ENCODE measurements at places on chromosomes 5 and 9.

DNA sequence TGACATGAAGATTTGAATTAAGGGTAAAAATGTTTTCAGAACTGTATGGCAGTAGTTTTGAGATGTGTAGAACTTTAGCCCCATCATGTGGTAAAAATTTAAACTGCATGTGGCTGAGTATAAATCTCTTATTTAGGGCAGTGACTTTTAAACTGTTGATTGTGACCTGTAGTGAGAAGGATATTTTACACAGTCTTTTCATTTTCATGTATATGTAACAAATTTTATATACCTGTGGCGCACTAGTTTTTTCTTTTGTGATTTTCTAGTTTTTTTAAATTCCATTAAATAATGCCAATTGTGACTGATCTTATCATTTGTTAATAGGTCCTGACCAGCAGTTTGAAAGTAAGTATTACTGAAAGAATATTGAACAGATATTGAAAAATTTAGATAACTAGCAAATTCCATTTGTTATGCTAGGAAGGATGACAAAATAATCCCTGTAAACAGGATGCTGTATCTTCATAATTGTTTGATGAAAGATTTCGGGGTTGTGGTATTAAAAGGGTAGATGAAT, 47.2 kb downstream of the GPBP1 start:
- DNase-seq = no peak

- no peak for DNase-seq
These were observed 202.1 kb downstream of the SNX18 start for GRCh38 chr5:54719384-54720283.

DNA sequence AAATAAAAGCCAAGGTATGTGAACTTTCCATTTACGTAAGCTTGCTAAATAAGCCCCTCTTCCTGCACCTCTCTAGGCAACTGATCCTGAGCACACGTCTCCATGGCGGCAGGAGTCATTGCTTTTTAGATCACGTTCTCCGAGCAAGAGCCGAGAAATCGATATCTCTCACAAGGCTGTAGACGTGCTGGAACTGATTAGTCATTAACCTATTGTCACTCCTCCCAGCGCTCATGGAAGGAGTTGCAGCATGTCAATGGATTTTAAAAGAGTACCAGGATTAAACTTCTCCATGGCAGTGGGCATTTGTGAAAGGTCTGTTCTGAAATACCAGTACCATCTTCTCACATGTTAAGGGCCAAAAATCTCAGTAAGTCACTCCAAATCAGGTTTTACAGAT, 4.7 kb upstream of the ADCY2 start:
- DNase-seq = no peak

DNA sequence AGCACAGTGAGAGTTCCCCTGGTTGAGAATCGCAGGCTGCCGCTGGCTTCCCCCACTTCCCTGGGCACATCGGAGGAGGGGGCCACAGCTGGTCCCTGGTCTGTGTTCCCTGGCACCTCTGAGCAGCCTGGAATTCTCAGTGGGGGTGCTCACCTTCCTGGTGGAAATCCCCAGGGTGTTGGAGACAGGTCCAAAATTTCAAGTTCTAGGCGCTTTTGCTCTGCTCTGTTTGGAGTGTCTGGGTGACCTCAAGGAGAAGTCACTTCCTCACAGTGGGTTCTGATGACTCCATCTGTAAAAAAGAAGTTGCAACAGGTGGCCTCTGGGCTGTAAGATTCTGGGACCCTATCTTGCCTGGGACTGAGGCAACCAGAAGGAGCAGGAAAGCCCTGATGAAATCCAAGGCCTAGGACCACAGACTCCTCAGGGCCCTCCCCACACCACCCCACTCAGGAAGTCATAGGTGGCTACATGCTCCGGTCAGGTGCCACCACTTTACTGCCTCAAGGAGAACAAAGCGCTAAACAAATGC, at the start of gene TRAF1:
Gene TRAF1 (minus strand): TSS at position 400 of the 532 bp plus-strand sequence. CDS start 721 bp downstream, outside the sequence.
- no peak for DNase-seq

- DNase-seq = no peak
These were observed 13.6 kb downstream of the MCCC2 start for GRCh38 chr5:71600783-71601182.

- DNase-seq = no peak
These were observed 4.9 kb downstream of the EDIL3 start for GRCh38 chr5:84379749-84380148.

DNA sequence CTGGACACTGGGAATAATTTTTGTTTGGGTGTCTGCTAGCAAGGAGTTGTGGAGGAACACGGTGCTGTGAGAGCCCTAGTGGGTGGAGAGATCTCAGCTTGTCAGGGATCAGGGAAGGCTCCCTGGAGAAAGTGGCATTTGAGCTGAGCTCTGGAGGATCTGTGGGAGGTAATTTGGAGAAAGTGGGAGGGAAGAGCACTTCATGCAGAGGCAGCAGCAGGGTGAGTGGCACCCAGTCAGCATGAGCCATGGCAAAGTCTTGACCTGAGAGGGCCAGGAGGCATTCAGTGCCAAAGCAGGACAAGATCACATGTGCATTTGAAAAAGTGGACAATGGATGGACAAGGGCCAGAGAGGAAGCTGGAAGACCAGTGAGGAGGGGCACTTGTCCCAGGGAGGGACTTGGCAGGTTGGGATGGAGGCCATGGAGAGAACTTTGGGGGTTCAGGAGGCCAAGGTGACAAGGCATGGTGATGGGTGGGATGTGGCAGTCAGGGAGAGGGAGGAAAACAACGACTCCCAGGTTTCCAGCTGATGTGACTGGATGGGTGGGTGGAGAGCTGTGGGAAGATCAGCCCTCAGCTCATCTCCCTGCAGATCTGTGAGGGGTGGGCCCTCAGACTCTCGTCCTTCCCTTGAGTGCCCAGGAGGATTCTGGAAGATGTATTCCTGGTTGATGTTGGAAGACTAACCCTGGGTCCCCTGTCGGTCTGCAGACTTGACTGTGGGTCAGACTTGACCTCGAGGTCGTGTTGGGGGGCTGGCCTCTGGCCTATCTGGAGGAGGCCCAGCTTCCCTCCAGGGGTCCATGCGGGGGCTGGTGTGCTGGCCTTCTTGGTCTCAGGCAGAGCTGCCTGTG, 68.9 kb upstream of the PITX1 start:
- DNase-seq = no peak

- DNase-seq = no peak
These were observed 63.8 kb downstream of the EHMT1 start for GRCh38 chr9:137682428-137683105.

DNA sequence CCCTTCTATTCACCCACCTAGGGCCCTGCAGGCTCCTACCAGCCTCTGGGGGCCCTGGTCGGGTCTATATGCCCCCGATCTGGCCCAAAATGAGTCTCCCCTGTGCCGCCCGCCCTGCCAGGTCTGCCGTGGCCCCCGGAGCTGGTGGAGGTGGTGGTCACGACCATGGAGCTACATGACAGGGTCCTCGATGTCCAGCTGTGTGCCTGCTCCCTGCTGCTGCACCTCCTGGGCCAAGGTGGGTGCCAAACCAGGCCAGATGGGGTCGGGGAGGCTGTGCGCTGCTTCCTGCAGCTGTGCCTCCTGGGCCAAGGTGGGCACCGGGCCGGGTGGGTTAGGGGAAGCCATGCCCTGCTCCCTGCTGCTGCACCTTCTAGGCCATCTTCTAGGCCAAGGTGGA, 17.5 kb downstream of the REXO4 start:
- DNase-seq = no peak

DNA sequence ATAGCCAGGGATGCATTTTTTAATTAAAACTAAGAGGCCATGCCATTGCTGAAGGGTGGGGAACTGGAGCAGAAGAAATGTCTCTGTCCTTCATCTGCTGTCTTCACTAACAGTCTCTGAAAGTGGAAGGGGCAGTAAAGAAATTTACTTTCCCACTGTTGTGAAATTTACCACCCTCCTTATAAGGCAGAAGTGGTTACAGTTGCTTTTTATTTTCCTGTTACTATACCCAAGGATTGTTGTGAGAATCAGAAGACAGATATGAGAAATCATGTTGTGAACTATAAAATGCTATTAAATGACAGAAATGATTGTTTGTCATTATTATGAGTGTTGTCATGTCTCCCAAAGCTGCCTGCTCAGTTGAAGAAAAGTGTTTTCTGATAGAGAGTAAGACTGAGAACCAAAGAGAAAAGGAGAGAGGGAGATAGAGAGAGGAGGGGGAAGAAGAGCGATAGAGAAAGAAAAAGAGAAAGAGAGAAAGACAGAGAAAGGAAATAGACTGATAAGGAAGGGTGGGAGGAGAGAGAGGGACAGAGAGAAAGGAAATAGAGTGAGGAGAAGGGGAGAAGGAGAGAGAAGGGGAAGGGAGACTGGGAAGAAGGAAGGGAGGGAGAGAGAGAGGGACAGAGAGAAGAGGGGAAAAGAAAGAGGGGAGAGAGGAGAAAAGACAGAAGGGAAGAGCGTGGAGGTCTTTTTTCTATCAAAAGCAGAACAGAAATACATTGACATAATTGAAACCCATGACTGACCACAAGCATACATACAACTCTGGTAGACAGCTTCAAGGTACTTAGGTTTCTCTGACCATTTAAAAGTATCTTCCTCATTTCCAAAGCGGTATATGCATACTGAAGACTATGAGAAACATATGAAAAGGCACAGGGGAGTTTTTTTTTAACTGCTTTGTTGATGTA, 22.5 kb downstream of the SEC61B start:
- no peak for DNase-seq

- no peak for DNase-seq
These were observed 706.6 kb downstream of the EFNA5 start for GRCh38 chr5:106964132-106964531.

DNA sequence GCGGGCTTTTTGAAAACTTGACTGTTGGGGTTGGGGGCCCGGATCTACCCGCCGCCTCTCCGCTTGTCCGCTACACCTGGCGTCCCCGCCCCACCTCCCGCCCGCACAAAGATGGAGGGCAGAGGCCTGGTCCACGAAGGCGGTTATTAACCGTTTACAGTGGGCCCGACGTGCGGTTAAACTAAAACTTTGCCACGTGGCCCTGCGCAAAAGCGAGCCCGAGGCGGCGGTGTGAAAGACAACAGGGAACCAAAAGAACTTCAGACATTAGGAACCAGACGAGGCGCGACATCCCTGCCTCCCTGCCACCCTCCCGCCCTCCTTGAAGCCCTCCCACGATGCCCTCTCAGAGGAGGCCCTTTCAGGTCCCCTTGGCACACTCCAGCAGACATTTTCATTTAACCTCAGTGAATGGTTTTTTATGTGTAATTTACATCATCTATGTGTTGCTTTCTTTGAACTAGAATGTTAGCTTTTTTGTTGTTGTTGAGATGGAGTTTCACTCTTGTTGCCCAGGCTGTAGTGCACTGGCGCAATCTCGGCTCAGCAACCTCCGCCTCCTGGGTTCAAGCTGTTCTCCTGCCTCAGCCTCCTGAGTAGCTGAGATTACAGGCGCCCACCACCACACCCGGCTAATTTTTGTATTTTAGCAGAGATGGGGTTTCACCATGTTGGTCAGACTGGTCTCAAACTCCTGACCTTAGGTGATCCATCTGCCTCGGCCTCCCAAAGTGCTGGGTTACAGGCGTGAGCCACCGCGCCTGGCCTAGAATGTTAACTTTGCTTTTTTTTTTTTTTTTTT, 999 bp upstream of the HNRNPA0 start:
- DNase-seq = no peak

DNA sequence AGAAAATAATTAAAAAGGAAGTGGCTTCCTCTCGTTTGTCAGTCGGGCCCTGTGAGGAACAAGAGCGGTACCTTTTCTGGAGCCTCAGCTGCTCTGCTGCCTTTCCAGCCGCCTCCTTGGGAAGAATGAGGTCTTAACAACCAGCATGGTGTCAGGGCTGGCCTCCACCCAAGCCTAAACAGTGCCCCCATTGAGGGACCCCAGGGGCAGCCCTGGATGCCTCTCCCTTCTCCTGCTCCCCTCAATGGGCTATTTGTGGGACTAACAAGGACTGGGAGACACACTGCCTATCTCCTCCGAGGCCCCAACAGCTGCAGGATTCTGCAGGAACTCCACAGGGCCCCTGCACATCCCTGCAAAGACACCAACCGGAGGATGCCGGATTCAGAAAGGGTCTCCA, 155.4 kb upstream of the MAP3K1 start:
- DNase-seq = no peak

DNA sequence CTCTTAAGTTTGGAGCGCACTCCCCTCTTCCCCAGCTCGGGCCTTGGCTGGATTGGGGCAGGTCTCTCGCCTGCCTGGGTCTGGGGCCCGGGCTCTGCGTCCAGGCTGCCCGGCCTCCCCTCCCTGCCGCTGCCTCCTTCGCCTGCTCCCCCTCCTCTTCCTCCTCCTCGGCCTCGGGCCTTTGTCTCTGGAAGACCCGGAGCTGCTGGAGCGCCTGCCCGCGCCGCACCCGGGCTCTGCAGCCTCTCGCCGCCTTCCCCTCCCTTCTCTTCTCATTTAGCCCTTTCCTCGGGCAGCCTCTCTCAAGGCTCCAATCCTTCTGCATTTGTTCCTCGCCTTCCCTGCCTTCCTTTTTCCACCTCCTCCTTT, 218.5 kb downstream of the C9orf50 start:
- no peak for DNase-seq

DNA sequence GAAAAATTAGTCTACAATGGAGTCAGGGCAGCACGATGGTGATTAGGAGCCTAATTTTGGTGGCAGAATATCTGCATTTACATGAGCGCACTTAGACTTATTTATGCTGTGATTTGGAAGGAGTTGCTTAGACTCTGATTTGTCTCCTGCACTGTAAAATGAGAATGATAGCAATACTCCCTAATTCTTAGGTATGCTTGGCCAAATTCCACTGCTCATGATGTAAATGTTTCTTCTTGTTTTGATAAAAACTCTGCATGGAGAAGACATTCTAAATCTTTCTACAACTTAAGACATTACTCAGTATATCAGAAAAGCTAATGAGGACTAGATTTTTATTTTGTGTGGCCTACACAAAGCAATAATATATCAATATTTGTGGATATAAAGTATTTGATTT, 205.4 kb downstream of the CDH18 start:
- DNase-seq = no peak
